Vagina (tissue), 2 donors: ENCODE measurements at places on chromosomes 11 and 22. TPM values are rescaled to one million over a fixed set of nuclear protein-coding genes. Genes with fewer than 3 reads are reported as not detected.

Gene DERL3
- total RNA-seq, result 0.25 TPM

DNA sequence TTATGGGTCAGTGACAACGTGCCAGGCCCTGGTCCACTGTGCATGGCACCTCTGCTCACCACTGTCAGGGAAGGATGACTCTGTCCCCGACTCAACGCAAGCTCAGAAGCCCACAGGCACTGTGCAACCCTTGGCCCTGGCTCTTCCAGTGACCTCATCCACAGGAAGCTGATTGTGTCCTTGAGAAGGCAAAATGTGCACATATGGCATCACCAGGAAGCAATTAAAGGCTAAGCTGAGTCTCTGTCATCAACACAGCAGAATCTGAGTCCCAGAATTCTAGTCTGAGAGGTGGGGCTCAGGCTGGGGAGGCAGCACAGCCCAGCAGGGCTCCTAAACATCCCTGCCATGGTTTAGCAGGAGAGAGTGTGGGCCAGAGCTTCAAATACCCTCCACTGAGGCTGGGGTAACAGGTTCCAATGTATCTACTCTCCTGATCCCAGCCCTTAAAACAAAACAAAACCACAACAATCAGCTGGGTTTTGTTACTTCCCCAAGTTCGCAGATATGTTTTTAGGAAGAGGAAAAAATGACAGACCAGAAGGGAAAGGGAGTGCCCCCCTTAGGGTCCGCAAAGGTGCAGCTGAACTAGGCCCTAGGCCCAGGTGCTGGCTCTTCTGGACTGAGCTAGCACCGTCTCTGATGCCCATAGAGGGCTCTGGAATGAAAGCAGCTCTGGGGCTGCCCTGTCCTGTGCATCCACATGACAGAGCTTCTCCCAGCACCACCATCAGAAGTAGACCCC, 33.5 kb upstream of the GNAZ start:
- no peak for DNase-seq

DNA sequence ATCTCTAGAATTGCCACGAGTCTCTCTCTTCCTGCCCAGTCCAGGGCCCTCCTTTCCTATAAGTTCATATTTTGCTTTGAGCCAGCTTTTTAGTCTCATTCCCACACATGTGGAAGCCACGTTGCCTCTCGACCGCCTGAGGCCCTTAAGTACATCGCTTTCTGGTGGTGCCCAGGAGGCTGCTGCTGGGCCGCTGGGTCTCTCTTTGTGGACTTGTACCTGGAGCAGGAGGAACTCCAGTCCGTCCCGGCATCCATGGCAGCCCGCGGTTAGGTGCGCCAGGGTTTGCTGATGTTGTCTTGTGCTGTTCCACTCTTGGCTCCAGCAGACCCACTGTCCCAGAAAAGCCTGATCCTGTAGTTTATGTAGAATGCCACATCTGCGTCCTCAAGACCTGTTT, 41.0 kb downstream of the NAT10 start:
- no peak for DNase-seq

GRCh38 chr11:4459500-4459899, 10.4 kb downstream of the OR52K2 start:
- DNase-seq, result no peak

DNA sequence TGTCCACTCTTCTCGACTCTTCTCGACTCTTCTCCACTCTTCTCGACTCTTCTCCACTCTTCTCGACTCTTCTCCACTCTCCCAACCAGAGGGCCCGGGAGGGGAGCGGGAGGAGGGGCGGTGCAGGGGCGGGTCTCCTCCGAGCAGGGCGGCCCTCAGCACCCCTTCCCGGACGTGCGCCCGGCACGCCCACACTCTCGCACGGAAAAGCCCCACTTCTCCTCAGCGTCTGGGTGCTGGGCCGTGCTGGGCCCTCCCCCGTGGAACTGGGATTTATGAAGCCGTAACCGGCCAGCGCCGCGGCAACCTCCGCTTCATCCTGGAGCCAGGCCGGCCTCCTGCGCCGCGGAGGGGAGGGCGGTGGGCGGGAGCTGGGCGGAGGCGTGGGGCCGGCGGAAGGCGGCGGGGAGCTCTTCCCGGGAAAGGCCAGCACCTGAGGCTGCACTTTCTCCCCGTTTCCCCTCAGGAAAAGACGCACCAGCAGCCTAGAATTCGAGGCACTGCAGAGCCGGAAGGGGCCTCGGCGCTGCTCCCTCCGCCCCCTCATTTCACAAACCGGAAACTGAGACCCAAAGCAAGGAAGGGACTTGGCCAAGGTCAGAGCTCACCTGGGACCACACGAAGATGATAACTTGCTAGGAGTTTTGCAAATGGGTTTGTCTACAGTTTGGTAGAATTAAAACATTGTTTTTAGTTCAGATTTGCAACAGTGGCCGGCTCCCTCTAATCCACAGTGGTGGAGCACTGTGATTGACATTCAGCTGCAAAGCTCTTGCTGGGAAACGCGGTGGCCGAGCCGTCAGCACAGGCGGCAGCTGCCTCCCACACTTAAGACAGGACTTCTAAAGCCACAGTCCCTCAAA, 31.6 kb upstream of the JAM3 start:
- no peak for DNase-seq
